ENCODE measurements at places on chromosomes 1 and 21.

GRCh38 chr1:25700144-25700523, 83.5 kb downstream of the MAN1C1 start:
- DNase-seq = no peak

GRCh38 chr1:67194209-67194863, 28.1 kb downstream of the IL23R start:
- DNase-seq = peak; percentile 63

- DNase-seq = peak; percentile 25
Measured at GRCh38 chr1:86429835-86430234, 5.9 kb downstream of the CLCA2 start.

DNA sequence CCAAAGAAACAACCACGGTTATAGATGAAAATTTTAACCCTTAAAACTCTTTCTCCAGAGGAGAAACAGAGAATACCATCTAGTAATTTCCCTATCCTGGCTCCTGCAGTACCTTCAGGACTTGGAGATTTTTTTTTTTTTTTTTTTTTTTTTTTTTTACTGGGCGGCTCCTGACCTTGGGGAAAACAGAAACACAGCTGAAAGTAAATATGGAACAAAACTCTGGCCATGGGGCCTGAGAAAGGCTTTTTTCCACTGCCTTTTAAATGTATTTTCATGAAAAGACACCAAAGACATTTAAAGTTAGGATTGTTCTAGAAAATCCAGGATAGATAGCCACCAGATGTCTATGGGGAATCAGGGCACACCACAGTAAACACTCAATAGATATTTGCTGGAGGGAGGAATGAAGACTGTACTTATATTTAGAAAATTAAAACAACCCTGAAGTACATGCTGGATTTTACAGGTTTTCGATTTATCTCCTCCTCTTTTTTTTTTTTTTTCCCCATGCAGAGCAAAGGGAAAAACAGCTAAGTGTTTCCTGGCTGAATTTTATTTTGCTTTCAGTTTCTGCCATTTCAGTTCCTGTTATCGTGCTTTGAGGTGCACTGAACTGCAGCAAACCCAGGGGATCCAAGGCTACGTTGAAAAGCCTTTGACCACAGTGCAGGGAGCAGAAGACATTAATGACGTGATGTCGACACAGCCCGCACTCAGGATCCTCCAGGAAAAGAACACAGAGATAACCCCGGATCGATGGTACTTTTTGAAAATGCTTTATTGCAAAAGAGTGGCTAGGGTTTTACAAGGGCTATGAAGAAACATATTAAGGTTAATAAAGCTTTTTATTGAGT, 35.7 kb upstream of the CNN3 start:
- DNase-seq = peak; percentile 12

DNA sequence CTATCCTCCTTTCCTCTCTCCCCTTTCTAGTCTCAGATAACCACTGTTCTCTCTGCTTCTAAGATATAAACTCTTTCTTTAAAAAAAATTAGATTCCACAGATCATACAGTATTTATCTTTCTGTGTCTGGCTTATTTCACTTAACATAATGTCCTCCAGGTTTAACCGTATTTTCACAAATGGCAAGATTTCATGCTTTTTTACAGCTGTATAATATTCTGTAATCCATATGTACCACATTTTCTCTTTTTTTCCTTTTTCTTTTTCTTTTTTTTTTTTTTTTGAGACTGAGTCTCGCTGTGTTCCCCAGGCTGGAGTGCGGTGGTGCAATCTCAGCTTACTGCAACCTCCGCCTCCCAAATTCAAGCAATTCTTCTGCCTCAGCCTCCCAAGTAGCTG, 5.1 kb upstream of the SLC16A1 start:
- no peak for DNase-seq

GRCh38 chr1:198364471-198364870, 176.0 kb downstream of the ATP6V1G3 start:
- no peak for DNase-seq
